ENCODE measurements at places on chromosomes 13 and 19.

GRCh38 chr13:85661675-85662074, 137.5 kb downstream of the SLITRK6 start:
- no peak for DNase-seq

GRCh38 chr19:8451885-8452284, 7.1 kb downstream of the HNRNPM start:
- no peak for DNase-seq

GRCh38 chr19:13190781-13191540, 40.8 kb downstream of the IER2 start:
- no peak for DNase-seq

GRCh38 chr19:47303966-47304365, 5.7 kb upstream of the C5AR1 start:
- DNase-seq = no peak

DNA sequence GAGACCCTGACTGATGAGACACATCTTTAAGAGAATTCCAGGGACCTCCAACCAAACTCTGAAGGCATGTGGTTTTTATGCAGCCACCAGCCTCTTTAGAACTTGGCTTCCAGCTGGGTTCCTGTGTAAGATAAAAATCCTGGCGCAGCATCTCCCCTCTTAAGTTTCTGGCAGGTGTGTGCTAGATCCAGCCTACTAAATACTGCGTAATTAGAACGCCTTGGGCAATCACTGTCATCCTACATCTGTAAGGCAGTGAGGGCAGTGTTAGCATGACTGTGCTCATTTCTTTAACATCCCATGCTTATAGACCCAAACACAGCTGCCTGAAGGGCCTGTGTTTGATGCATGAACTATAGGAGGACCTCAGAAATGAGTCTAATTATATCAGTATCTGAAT, 173.5 kb upstream of the OBI1 start:
- DNase-seq = no peak

GRCh38 chr19:46620267-46620666, 4.6 kb downstream of the PTGIR start:
- no peak for DNase-seq

GRCh38 chr13:100508996-100509395, 79.6 kb downstream of the GGACT start:
- no peak for DNase-seq

DNA sequence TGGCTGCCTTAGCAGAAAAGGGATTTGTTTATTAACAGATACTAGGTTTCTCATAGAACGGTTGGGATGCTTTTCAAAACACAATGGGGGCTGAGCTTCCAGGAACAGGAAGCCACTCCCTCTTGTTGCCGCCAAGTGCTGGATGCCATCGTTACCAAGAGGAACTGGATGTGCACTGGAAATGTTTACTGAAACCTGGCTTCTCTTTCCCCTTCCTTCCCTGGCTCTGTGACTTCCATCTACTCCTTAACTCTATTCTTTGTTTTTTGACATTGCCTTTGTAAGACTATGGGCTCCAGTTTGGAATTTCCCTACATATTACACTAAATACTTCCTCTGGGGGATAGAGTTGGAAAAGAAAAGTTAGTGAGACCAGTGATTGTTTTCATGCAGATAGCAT, 11.7 kb upstream of the KL start:
- no peak for DNase-seq

DNA sequence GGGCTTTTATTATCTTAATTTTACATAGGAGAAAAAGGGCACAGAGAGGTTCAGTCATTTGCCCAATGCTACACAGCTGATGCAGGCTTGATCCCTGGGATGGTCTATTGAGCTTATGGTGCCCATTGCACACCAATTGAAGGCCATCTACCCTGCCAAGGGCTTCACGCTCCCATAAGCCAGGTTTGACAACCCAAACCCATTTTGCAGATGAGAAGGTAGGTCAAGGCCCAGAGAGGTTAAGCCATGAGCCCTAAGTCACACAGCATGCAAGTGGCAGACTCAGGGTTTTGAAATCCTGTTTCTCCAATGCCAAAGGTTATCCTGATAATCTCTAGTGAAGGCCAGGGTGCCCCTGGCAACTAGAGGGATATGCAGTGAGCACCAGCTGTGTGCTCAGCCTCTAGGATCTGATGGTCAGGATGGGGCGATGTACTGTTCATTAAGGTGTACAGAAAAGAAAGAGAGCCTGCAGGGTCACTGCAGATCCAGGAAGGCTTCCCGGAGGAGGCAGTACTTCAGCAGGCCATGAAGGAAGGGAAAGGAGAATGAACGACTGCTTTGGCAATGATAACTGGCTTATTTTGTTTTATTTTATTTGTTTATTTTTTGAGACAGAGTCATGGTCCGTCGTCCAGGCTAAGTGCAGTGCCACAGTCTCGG, 8.1 kb downstream of the CREB3L3 start:
- no peak for DNase-seq

GRCh38 chr19:38891771-38892170, 7.6 kb downstream of the SIRT2 start:
- DNase-seq = no peak

DNA sequence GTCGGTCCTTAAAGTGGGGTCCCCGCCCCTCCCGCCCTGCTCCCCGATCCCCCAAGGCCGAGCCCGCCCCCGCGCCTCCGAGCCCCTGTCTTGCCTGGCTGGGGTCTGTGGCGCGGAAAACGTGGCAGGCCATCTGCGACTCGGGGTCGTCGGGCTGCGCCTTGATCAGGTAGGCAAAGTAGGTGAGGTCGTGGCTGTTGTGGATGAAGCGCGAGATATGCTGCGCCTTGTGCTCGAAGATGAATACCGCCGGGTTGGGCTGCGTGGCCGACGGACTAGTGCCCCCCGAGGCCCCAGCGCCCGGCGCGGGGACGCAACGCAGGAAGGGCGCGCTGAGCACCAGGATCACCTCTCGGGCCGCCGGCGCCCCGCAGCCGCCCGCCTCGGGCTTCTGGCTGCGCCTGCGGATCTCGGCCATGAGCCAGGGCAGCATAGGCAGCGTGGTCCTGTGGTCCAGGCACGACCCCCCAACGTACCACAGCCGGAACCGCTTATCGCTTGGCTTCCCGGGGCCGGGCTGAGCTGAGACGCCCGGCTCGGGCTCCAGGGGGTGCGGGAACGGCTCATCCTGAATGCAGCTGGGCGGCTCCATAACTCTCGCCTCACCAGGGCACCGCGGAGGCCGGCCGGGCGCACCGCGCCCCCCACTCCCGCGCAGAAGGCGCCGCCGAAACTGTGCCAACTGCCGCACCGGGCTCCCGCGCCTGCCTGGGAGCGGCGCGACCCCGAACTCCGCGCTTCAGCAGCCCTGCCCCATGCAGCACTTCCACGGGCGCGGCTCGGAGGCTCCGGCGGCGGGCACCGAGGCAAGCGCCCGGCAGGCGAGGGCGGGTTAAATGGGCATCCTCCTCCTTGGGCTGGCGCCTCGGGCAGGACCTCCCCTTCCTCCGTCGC, 546 bp downstream of the TBC1D4 start:
- DNase-seq = no peak

DNA sequence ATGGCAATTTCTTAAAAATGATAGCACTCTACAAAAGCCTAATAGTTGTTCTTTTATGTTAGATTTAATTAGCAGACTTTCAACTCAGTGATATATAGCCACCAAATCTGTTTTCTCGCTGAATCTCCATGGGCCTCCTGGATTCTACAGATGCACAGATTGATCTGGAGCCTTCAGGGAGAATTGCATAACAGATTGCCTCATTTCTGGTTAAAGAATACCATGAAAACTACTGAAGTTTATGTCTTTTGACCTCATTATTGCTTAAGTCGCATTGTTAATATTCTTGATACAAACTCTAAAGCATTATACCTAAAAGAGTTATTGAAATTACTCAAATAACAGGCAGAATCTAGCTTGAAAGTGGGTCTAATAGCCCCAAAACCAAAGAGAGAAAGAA, 53.7 kb upstream of the PRR20A start:
- no peak for DNase-seq

DNA sequence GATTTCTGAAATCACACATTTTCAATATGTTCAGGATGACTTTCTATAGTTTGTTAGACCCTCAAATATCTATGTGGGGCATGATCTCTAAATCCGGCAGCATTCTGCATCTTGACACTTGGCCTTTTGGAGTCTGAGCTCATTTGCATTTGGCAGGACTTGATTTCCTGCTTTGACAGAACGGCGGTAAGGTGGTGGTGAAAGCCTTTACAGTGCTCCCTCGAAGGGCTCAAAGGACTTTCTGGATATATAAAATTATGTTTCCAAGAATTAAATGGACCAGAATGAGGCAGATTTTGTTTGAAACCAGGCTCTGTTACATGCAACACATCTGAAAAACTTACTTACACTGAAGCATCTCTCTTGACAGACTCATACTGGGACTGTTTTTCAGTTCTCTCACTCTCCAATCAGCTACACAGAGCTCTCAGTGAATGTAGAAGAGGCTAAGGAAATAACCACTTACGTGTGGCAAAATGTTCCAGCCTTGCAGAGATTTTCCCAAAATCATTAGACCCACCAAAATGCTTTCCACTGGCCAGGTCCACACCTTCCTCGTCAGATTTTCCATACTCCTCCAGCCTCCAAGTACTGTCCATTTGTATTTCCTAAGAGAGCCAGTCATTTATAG, 207.2 kb downstream of the SPRY2 start:
- no peak for DNase-seq

DNA sequence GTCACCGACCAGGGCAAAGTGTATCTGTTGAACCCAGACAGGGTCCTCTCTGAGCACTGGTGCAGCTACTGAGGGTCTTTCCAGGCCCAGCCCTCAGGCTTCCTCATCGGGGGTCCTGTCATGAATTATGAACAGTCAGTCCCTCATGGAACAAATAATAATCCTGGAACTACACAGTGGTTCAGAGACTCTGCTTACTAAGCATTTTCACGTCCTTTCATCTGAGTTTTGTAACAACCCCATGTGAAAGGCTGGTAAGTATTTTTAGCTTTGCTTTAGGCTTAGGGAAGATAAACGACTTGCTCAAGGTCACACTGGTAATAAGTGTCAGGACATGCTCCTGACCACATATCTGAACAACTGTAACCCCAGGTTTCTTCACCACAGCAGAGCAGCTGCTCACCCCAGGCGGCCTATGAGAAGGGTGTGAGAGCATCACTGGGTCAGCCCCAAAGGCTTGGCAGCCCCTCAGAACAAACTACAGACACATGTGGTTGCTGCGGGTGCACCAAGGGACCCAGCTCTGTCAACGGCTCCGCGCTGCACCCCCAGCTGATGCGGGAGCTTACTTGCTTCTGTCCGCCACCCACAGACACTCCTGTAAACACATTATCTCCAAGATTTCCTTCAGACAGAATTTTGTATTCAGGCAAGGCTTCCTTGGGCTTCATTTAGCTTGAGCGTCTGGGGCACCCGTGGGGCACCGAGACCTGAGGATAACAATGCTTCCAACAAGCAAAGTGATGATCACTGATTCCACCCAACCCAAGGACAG, 19.4 kb upstream of the GSX1 start:
- DNase-seq = no peak
